Mammary epithelial cell (primary cell): ENCODE measurements at places on chromosomes 1 and 21.
A peak's percentile ranks its signal among the peaks of the same experiment; 100 is the strongest.

DNA sequence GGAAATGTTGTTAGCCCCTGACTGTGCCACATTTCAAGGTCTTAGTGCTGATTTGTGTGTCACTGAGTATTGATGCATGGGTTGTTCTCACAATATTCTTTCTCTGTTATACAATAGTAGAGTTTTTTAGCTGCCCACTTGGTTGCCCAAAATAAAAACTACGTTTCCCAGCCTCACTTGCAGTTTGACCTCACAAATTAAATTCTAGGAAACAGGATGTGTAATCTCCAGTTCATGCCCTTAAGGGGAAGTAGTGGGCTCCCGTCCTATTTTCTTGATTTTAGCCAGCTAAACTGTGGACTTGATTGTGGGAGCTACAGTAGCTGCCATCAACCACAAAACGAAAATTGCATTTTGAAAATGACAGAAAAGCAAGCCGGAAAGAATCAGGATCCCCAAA is 27.3 kb upstream of the LAMC1 start:
- DNase-seq = no peak

GRCh38 chr21:43613755-43614638 is 45.3 kb downstream of the HSF2BP start:
- no peak for DNase-seq

DNA sequence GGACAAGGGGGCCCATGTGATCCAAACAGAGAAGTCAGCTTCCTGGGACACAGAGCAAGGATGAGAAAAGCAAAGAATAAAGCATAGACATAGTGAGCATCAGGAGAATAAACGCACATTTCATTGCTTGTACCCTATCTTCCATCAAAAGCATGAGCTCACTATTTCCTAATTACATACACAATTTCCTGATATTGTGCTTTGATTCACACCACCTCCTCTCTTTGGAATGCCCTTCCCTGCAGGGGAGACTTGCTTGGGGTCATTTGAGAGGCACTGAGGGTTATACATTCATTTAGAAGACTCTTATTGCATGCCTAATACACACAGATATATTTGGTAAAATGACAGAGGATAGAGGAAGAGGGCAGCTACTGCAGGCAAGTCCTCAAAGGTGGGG is 185.4 kb downstream of the SEC16B start:
- no peak for DNase-seq

- DNase-seq = no peak
These were observed 19.1 kb downstream of the IVNS1ABP start for GRCh38 chr1:185297982-185298381.

DNA sequence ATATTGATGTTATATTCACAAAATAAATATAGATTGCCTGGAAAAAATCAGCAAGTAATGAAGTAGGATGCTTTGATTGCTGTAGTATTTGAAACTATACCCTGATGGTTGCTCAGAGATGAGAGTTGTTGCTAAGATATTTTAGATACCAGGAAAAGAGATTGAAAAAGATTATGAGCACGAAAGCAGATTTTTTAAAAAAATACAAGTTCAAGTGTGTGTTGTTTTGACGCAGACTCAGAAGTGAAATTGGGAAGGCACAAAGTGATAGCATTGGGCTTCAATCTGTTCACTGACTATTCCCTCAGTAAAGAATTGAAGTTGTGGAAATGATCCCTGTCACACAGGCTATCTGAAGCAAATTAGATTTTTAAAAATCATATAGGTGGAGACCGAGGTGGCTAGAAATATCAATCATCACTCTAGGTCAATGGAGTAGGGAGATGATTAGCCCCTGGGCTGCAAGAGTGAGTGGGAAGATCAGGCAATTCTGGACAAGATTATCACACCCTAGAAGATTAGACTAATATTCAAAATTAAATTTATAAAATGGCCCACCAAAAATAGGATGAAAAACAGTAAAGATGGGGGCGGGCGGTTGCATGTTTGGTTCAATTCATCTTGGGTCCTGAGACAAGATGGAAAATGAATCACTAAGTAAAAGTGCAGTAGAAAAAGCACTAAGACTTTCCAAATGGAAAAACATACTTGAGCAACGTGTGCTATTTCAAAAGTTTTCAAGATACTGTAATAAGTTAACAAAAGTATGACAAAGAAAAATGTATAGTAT is 41.5 kb upstream of the LRRC8D start:
- DNase-seq = no peak

- no peak for DNase-seq
These were observed 2.9 kb downstream of the KRTAP10-7 start for GRCh38 chr21:44603109-44603875.

DNA sequence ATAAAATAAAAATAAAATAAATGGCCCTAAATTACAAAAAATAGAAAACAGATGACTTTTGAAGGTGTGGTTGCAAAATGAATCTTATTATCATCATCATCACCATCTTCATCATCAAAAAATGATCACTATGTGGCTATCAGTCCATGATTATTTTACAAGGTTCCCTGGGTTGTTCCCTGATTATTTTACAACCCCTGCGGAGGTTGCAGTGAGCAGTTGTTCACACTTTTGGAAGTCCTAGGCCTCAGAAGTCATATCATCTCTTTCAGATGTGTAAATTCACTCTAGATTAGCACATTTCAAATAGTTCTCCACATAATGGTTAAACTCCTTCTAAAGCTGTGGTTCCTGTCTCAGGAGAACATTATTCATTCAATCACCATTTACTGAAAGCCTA is 57.4 kb upstream of the NR5A2 start:
- no peak for DNase-seq

DNA sequence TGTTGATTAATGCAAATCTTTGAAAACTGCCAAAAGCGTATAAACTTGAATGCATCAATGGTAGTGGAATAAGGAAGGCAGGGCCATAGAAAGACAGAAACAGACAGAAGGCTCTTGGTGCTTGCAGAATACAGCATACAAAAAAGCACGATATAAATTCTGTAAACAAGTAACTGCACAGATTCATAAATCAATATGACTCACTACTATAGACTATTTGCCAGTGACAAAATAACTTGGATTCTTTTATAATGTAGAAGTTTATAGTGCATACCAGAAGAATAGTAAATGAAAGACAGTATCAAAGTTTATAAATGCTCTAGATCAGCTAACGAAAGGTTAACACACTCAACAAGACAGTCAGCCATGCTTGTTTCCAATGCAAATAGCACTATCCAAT is 349.6 kb downstream of the PTBP2 start:
- no peak for DNase-seq

- no peak for DNase-seq
These were observed 278.3 kb downstream of the ZNF648 start for GRCh38 chr1:181783208-181783607.

DNA sequence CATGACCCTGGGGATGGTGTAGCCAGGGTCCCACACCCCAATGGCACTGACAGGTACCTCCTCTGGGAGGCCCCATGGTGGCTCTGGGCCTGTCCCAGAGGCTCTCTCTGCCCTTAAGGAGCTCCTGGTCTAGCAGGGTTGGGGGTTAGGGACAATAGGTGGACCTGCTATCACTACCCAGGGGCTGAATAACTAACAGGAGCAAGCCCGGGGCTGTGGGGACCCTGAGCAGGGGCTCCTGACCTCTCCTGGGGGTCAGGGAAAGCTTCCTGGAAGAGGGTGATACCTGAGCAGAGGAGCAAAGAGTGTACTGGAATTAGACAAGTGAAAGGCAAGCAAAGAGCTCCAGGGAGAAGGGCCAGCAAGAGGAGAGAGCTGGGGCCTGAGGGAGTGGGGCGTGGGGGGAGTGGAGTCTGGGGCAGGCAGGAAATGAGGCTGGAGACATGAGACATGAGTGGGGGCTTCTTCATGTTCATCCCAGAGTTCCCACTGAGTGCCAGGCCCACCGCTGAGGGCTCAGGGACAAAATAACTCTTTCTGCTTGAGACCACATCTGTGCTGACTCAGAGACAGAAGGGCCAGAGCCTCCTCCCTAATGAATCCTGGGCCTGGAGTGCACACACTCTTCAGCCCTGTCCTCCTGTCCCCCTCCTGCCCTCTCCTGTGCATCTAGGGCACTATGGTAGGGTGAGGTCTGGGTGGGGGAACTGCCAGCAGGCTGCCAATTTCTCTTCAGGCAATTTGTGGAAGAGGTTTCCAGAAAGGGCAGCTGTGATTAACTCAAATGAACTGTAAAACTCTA is 517.6 kb downstream of the PTPRU start:
- DNase-seq = no peak

GRCh38 chr1:235809688-235810397 is 56.9 kb downstream of the LYST start:
- no peak for DNase-seq

- DNase-seq = no peak
These were observed 40.5 kb downstream of the PLPPR4 start for GRCh38 chr1:99304725-99305282.

DNA sequence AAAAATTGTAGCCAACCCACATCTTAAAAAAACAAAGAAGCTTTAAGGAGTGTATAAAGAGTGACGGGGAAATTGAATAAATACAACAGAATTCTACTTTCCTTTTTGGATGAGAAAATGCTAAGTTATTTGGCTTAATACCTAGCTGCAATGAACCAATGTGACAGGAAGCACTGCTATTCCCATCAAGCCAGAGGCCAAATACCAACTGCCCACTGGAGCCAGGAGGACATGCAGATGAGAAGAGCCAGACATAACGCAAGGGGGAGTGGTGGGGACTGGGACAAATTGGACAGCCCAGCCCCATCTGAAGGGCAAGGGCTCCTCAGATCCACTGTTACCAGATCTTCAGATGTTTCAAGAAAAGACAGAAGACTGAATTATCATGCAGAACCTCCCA is 25.7 kb downstream of the DNAJC11 start:
- DNase-seq = no peak

DNA sequence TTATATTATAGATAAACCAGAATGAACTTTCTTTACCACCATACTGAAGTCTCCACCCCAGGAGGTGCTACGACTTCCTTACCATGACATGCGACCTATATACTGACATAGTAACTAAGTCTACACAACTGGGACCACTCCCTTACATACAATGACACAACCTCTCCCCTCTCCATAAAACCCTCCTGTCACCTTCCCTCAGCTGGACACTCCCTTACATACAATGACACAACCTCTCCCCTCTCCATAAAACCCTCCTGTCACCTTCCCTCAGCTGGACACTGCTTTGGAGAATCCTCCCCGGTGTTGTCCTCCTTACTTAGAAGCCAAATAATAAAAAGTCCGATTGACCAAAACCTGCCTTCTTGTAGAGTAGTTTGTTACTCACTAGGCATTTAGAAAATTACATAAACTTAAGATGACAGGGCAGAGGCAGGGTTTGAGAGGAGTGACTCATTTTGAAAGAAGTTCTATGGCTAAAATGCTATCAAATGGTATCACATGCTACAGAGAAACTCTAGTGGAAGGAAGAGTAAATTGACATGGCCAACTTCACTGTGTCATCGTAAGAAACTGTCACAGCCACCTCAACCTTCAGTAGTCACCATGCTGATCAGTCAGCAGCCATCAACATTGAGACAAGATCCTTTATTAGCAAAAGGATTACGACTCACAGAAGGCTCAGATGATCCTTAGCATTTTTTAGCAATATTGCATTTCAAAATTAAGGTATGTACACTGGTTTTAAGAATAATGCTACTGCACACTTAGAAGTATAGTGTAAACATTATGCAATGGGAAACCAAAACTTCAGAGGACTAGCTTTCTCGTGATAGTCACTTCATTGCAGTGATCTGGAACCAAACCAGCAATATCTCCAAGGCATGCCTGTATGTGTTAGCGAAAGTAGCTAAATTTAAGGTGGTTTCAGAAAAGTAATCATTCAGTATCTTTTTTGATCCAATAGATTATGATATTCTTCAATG is 56.4 kb downstream of the AHCTF1 start:
- peak; percentile 55 for DNase-seq

GRCh38 chr1:163147019-163147418 is 55.7 kb downstream of the RGS5 start:
- no peak for DNase-seq

DNA sequence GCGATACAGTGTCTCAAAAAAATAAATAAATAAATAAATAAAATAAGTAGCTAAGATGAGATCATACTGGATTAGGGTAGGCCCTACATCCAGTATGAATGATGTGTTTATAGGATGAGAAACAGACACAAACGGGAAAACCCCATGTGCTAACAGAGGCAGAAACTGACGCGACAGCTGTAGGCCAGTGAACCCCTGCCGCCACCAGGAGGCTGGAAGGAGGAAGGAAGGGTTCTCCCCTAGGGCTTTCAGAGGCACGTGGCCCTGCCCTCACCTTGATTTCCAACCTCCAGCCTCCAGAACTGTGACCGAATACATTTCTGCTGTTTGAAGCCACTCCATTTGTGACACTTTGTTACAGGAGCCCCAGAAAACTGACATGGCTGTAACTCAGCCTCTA is 38.5 kb downstream of the CHD5 start:
- peak; percentile 30 for DNase-seq

DNA sequence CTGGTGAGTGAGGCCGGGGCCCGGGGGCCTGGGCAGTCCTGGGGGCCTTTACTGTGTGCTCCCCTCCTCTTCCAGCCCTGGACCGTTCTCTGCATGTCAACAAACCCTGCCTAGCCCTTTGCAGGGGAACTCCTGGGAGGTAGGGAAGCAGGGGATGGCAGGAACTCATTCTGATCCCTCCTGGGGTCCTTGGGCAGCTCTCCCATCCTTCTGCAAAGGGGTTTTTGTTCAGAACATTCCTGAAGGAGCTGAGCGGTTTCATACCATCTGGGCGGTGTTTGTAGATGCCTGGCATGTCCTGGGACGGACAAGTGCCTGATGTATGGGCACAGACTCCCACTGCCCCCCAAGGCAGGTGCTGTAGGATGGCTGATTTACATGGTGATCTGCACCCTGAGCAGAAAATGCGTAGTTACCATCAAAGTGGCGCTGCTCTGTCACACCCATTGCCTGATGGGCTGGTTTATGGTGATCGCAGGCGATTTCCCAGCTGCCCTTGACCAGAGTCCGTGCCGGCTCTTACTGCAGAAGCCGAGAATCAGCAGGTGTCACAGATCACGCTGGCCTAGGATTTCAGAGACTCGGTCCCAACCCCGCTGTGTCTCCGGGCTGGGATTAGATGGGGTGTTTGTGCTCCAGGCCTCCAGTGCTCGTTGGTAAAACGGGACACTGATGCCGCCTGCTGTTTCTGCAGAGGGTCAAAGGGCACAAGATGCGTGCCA is 71.6 kb upstream of the TRAPPC10 start:
- DNase-seq = no peak

GRCh38 chr1:20682571-20683236 is 21.5 kb upstream of the DDOST start:
- no peak for DNase-seq

- no peak for DNase-seq
These were observed 760 bp upstream of the NPHP4 start for GRCh38 chr1:5992814-5993555.

DNA sequence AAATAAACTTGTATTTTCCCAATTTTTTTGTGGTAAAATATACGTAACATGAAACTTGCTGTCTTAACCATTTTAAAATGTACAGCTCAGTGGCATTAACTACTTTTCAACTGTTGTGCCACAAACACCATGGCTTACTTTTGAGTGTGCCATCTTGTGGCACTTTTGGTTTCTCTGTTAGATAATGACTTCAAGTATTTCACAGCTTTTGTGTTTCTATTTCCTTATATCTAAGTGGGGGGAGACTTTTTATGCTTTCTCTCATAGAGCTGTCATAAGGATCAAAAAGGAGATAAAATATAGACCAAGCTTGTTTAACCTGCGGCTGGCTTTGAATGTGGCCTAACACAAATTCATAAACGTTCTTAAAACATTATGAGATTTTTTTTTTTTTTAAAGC is 44.3 kb downstream of the CDC14A start:
- no peak for DNase-seq

GRCh38 chr1:79198832-79199231 is 192.3 kb upstream of the ADGRL4 start:
- peak; percentile 68 for DNase-seq
